ENCODE measurements at places on chromosomes 11 and 22.

GRCh38 chr11:95575517-95575916 lies 214.1 kb downstream of the FAM76B start:
- H3K4me1 ChIP-seq, result peaks cover 6% of the 10 kb centered on the region
- H3K27me3 ChIP-seq, result no peaks in the 10 kb centered on the region
- H3K36me3 ChIP-seq, result no peaks in the 10 kb centered on the region

- H3K27ac ChIP-seq, result no peak overlapping the region
- H3K4me3 ChIP-seq, result no peak overlapping the region
- H3K4me1 ChIP-seq, result no peaks in the 10 kb centered on the region
- DNase-seq, result no peak
These were observed 349.8 kb upstream of the PLET1 start for GRCh38 chr11:112610494-112610893.

DNA sequence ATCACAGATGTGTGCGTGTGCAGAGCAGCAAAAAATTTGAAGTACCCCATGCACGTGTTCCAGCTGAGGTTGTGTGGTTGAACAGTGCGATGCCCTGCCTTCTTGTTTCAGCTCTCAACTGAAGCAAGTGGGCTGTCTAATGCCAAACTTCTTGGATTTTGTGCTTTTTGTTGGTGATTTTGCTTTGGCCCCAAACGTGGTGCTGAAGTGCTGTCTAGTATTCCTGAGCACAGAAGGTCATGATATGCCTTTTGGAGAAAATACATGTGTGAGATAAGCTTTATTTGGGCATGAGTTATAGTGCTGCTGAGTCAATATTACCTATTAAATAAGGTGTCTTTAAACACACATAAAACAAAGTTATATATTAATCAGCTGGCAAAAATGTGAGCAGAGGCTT lies 14.1 kb downstream of the YDJC start:
- H3K4me1 ChIP-seq, result no peaks in the 10 kb centered on the region
- H3K27me3 ChIP-seq, result no peaks in the 10 kb centered on the region
- H3K36me3 ChIP-seq, result no peaks in the 10 kb centered on the region
- no peak for DNase-seq

GRCh38 chr22:35489239-35489638 lies 51.4 kb upstream of the RASD2 start:
- DNase-seq, result no peak
- H3K4me3 ChIP-seq, result no peak overlapping the region
- H3K4me1 ChIP-seq, result no peaks in the 10 kb centered on the region
- no peak overlapping the region for H3K27ac ChIP-seq
- no peaks in the 10 kb centered on the region for H3K36me3 ChIP-seq

DNA sequence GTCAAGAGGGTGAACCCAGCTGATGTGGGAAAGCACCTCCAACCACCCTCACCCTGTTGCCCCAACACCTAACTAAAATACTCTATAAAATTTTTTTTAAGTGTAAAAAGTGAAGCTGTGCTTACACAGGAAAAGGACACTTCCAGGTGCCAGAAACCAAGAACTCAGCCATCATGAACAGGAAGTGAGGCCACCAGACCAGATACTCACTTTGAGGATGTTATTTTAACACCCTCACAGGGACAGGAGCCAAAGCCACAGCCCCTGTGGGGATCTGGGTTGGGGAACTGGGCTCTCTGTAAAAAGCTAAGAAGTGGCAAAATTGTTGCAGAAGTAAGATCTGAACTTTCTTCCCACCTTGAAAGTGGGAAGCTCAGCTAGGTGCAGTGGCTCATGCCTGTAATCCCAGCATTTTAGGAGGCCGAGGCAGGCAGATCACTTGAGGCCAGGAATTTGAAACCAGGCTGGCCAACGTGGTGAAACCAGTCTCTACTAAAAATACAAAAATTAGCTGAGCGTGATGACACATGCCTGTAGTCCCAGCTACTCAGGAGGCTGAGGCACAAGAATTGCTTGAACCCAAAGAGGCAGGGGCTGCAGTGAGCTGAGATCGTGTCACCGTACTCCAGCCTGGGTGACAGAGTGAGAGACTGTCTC lies 3.8 kb downstream of the RSPH14 start:
- H3K27me3 ChIP-seq, result no peaks in the 10 kb centered on the region
- no peaks in the 10 kb centered on the region for H3K4me1 ChIP-seq
- H3K36me3 ChIP-seq, result no peaks in the 10 kb centered on the region
- no peak overlapping the region for H3K4me3 ChIP-seq
- no peak for DNase-seq
- peak overlapping the region; percentile 60 for H3K27ac ChIP-seq

DNA sequence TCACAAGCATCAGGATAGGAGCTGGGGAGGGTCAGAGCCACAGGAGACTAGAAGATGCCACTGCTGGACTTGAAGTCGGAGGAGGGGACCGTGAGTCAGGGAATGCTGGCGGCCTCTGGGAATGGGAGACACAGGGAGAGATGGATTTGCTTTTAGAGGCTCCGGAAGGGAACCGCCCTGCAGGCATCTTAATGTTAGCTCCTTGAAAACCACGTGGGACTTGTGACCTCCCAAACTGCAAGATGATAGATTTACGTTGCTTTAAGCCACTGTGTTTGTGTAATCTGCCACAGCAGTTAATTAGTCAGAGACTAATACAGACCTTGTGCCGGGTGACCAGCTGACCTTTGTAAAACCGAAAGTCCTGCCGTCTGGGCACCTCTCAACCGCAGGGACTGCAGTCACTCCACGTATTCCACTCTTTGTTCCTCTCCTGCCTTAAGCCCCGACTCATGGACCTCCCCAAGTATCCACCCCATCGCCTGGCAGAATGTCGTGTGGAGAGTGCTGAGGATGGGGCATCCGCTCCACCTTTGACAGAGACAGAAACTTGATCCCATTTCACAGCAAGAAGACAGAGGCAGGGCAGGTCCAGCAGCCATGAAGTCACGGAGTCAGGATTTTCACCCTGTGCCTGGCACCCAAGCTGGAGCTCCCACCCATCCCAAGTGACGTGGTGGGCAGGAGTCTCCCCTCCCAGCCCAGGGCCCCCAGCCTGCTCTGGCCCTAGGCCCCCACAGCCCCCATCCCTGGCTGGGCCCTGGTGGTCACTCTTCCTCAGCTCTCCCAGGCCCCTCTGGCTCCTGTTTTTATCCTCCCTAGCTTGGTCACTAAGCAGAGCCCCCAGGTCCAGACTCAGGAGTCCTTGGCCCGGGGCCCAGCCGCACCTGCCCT lies 19.4 kb upstream of the CTSD start:
- H3K4me1 ChIP-seq, result no peaks in the 10 kb centered on the region
- no peak overlapping the region for H3K4me3 ChIP-seq
- H3K27me3 ChIP-seq, result no peaks in the 10 kb centered on the region
- H3K27ac ChIP-seq, result no peak overlapping the region

DNA sequence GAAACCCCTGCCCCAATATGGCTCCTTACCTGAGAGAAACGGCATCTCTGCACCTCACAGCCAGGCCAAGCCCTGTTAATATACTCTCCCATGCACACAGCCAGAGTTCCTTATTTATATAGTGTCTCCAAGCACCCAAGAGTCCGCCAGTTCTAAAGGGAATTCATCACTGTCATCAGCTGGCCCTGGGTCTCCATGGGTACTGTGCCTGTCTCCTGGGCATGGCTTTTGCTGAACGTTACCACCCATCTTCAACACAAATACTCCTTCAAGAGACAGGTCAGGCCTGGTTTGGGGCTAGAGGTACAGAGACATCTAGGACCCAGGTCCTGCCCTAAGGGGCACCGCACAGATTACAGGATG lies 1.6 kb upstream of the ATG16L2 start:
- DNase-seq, result no peak
- H3K4me3 ChIP-seq, result peak overlapping the region; percentile 95
- no peaks in the 10 kb centered on the region for H3K4me1 ChIP-seq

DNA sequence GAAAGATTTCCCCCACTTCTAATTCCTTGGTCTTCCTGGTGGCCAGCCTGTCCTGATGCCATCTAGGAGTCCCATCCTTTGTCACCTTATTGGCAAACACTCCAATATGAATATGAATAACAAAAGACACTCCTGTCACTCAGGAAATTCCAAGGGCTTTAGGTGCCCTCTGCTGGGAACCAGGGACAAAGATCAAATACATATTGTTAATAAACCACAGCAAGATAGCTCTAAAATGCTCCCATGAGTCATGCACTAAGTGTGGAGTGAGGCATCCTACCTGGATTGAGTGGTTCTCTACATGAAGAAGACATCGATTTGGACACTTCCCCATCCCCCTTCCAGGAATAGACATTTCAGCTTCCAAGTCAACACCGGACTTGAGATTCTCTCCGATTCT lies 823.6 kb downstream of the TBC1D22A start:
- DNase-seq, result no peak
- H3K4me1 ChIP-seq, result no peaks in the 10 kb centered on the region
- H3K27ac ChIP-seq, result no peak overlapping the region

- no peak for DNase-seq
- H3K27me3 ChIP-seq, result no peaks in the 10 kb centered on the region
These were observed 40.1 kb downstream of the EIF4ENIF1 start for GRCh38 chr22:31449506-31449905.

DNA sequence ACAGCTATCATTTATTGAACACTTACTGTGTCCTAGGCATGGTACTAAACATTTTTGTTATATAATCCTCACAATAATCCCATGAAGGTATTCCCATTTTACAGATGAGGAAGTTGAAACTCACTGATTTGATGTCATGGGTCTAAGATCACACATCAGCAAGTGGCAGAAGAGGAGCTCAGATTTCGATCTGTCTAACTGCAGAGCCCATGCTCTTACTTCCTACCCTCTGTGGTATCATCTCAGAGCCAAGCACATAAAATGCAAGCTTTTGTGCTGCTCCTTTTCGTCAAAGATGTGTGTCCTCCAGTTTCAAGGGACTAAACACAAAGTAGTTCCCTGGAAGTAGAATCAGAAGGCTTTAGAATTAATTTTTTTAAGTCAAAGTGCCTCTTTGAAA lies 71.1 kb downstream of the ARFGAP2 start:
- no peaks in the 10 kb centered on the region for H3K4me1 ChIP-seq
- no peak overlapping the region for H3K4me3 ChIP-seq
- no peak for DNase-seq
- no peaks in the 10 kb centered on the region for H3K36me3 ChIP-seq
- H3K27ac ChIP-seq, result no peak overlapping the region

GRCh38 chr11:130698174-130698573 lies 218.1 kb downstream of the SNX19 start:
- DNase-seq, result no peak
- H3K4me3 ChIP-seq, result no peak overlapping the region
- H3K27ac ChIP-seq, result no peak overlapping the region
- no peaks in the 10 kb centered on the region for H3K4me1 ChIP-seq
- no peaks in the 10 kb centered on the region for H3K27me3 ChIP-seq

- no peak overlapping the region for H3K4me3 ChIP-seq
- H3K27ac ChIP-seq, result no peak overlapping the region
- peaks cover 21% of the 10 kb centered on the region for H3K4me1 ChIP-seq
- no peak for DNase-seq
These were observed 57.1 kb downstream of the TRAF6 start for GRCh38 chr11:36452961-36453360.

GRCh38 chr11:86396396-86396795 lies 21.7 kb downstream of the CCDC81 start:
- H3K4me1 ChIP-seq, result no peaks in the 10 kb centered on the region
- DNase-seq, result no peak
- H3K36me3 ChIP-seq, result no peaks in the 10 kb centered on the region
- no peaks in the 10 kb centered on the region for H3K27me3 ChIP-seq
- H3K27ac ChIP-seq, result no peak overlapping the region

GRCh38 chr22:37303821-37304274 lies 21.5 kb downstream of the CYTH4 start:
- H3K4me1 ChIP-seq, result peaks cover 16% of the 10 kb centered on the region
- DNase-seq, result no peak
- H3K4me3 ChIP-seq, result no peak overlapping the region
- no peak overlapping the region for H3K27ac ChIP-seq

DNA sequence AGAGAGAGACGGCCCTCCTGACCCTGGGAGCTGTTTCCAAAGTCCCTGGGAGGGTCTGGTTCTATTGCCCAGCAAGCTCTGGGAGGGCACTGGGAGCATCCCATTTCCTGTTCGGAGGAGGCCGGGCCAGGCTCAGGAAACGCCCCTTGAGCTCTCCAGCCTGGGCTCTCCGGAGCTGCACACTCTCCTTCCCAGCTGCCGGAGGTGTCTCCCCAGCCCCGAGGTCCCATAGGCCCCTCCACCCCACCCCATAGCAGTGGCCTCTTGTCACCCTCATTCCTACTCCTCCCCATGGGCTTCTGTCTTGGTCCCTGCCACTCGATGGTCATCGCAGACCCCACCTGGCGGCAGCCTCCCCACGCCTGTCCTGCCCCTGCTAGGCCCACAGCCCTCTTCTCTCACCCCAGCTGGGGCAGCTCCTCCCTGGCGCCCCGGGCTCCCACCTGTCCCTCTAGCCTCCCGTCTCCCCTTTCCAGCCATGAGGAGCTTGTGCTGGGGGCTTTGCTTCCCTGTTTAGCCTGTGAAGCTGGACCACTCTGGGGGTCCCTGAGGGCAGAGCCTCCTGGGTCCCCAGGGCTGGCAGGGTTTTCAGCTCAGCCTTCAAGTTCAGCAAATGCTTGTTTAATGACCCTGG lies 2.8 kb downstream of the TSPAN32 start:
- peak; percentile 43 for DNase-seq
- H3K27ac ChIP-seq, result peak overlapping the region; percentile 26
- no peaks in the 10 kb centered on the region for H3K27me3 ChIP-seq
- H3K36me3 ChIP-seq, result no peaks in the 10 kb centered on the region

DNA sequence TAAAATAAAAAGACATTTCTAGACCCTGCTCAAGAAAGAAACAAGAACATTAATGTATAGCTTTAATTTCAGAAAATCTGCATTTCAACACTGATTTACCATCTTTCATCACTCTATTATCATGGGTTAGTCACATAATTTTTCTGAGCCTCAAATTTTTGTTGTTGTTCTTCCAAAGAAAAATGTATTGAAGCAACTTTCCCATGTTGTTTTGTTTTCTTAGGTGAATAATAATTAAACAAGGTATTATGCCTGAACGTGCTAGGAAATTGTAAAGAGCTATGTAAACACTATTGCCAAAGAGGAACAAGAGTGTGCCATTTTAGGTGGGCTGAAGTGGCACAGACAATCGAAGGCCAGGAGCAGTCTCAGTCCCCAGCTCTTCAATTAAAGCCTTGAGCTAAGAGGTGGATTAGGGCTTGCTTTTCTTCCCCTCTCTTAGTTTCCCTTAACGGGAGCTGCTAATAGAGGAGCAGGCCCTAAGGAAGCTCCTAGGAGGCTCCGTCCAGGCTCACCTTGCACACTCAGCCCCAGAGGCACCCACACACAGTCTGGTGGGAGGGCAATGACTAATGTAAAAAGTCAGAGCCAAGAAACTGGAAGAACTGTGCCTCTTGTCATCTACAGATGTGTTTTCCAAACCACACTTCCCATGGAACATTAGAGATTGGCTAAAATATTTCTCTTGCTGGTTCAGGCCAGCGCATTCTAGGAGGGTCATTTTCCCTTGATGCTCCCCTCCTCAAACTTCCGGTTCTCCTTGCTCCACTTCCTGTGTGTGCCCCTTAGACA lies 8.8 kb upstream of the UBASH3B start:
- H3K27ac ChIP-seq, result no peak overlapping the region
- no peaks in the 10 kb centered on the region for H3K27me3 ChIP-seq
- H3K4me1 ChIP-seq, result no peaks in the 10 kb centered on the region
